ENCODE measurements at places on chromosomes 7 and 10.
A peak's percentile ranks its signal among the peaks of the same experiment; 100 is the strongest.

DNA sequence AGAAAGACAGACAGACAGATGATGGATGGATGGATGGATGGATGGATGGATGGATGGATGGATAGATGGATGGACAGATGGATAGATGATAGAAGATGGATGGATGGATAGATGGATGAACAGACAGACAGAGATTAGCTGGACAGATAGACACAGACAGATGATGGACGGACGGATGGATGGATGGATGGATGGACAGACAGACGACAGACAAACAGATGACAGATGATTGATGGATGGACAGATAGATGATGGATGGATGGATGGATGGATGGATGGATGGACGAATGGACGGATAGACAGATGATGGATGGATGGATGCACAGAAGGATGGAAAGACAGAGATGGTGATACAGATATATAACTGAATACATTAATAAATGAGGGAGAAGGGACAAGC, 190.9 kb upstream of the CALN1 start:
- DNase-seq: no peak

DNA sequence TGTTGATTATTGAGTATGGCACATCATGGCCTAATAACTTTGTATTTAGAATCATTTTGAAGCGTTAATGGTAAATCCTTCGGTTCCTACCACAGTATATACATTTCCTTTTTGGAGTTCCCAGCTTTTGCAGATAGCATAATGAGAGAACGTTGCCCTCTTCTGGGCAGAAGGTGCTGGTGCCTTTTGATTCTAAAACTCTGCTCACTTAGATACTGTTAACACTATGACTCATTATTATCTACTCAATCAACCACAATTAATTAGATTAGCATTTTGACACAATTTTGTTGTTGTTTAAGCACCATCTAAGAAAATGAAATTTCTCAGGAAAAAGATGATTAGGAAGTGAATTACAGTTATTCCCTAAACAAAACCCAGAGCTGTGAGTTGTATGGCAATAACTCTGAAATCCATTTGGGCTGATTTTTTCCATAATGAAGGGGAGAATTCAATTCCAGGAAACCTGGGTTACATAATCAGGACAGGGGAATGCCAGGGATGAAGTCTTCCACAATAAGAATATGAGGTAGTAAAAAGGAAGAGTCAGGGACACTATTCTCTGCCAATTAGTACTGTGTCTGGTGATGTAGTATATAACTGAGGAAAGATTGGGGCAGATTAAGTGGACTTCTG, 11.5 kb upstream of the DLD start:
- no peak for DNase-seq

- no peak for DNase-seq
These were observed 275.8 kb downstream of the KCNMA1 start for GRCh38 chr10:77361831-77362230.

- no peak for DNase-seq
These were observed 228.2 kb downstream of the ATRNL1 start for GRCh38 chr10:115321360-115321759.

GRCh38 chr10:29465384-29465783, 169.4 kb downstream of the SVIL start:
- DNase-seq: no peak

GRCh38 chr10:20817116-20817515, 80.0 kb downstream of the NEBL start:
- no peak for DNase-seq

- DNase-seq: no peak
These were observed 98.3 kb upstream of the LRGUK start for GRCh38 chr7:134028853-134029252.

GRCh38 chr10:98609265-98609664, 162.5 kb upstream of the HPS1 start:
- DNase-seq: no peak

DNA sequence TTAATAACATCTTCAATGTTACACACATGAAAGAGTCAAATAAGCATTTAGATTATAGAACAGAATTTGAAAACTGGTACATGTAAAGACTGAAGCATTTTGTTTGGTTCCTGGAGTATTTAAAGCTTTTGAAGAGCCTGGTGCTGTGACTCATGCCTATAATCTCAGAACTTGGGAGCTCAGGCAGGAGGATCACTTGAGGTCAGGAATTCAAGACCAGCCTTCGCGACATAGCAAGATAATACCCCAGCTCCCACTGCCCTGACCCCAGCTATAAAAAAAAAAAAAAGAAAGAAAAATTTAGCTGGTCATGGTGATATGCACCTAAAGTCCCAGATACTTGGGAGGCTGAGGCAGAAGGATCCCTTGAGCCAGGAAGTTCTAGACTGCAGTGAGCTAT, 87.8 kb downstream of the HDAC9 start:
- no peak for DNase-seq

DNA sequence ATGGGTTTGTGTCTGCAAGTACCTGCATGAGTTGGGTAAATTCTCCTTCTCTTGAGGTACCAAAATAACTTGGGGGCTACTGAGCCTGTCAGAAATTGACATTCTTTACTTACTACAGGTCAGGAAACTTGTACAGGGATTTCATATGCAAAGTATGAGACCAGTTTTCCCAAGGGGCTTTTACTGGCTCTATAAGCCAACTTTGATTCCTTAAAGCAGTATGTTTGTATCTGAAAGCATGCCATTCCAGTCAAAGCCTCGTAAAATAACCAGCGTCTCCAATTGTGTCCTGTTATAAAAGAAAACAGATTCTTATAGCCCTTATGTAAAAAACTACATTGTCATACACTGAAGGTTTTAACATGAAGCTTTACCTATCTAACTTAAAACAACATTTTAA, 90.2 kb downstream of the ZNF467 start:
- DNase-seq: no peak

DNA sequence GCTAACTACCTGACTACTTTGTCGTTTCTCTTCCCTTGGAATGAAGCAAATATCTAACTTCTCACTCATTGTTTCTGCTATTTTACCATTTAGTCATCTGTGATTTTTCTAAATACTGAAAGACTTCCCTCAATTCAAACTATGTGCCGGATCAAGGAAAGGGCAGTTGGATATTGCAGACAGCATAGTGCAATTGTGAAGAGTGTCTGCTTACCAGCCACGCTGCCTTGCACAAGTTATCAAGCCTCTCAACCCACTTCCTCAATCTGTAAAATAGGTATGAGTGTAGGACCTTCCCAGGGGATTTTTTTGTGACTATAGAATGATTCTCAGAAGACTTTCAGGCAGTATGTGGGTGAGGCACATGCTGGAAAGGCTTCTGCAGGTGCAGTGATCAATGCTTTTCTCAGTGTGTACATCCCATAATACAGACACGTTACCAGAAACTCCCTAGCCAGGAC, 54.3 kb downstream of the EGFR start:
- no peak for DNase-seq

DNA sequence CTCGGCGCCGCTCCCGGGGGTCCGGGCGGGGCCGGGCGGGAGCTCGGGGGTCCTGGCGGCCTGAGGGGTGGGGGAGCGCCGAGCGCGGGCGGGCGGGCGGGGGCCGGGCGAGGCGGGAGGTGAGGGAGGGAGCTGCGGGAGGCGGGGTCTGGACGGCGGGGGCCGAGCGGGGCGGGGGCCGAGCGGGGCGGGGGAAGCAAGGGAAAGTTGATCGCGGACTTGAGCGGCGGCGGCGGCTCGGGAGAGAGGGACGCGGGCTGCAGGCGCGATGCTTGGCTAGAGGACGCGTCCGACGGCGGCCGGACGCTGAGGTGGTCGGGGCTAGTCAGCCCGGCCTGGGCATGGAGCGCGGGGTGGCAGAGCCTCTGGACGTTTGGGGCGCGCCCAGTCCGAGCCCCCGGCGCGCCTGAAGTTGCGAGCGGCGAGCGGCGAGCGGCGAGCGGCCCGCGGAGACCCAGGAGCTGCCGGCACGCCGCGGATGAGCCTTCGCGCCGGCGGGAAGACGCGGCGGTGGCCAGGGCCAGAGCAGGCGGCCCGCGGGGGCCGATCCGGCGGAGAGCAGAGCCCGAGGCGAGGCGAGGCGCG, at the start of gene CDH23:
CDH23 (plus strand) TSS at position 210 of the 585 bp plus-strand sequence. CDS start 42,912 bp downstream, outside the sequence.
- peak; percentile 18 for DNase-seq

GRCh38 chr7:35869810-35870209, 69.0 kb downstream of the SEPTIN7 start:
- no peak for DNase-seq

DNA sequence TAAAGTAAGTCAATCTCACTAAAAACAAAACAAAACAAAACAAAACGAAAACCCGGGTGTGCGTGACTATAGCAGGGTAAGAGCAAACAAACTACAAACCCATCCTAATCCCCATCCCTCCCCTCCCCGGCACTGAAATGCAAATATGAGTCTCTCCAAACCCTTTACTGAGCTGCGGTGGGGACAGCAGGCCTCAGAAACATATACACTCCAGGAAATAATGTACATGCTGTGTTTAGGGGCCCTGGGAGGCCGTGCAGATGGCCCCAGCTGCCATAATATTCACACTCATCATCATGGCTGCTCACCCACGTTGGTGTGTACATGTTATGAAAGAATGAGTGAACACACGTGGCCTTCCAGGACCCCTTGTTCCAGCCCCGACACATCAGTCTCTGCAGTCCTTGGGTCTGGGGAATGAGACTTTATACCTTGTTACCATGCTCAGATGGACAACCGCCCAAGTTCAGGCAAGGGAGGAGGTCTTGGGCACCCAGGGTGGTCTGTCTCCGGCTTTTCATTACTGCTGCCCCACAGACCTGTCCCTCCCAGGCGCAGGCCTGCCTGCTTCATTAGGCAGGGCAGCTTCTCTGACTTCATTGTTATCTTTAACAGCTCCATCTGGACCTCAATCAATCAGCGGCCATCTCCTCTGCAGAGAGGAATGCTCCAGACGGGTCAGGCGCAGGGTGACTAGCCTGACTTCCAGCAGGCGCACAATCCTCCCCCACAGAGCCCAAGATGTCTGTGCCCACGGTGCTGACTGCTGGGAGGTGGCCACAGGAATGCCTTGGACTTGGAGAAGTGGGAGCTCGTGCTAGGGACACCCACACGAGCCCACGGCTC, 20.6 kb downstream of the HSPA12A start:
- DNase-seq: no peak

GRCh38 chr7:77482015-77482414, 55.1 kb upstream of the PTPN12 start:
- DNase-seq: no peak

DNA sequence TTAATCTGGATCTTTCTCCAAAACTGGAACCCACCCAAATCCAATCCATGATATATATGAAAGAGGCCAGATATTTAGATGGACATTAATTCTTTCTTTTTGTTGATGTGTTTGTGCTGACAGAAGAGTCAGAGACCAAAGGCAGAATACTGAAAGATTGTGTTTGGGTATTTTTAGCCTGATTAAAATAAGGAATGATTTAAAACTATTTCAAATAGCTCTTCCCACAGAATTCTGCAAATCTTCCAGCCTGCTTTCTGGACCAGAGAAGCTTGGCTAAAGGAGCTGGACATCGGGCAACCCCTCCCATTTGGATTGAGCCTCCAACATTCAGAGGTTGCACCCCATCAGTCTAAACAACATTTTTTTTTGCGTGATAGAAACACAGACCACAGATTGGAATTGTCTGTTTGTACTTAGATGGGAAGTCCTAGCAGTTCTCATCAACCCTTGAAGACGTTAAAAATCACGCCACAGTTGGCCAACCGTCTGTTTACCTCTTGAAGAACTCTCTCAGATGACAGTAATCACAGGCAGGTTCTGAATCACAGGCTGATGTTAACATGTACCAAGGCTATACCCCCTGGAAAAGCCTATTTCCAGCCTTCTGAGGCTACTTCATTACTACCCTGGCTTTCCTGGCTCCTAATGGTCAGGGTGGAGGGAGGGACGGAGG, 155.2 kb upstream of the NRP1 start:
- no peak for DNase-seq

GRCh38 chr7:73612598-73613269, 11.6 kb downstream of the MLXIPL start:
- DNase-seq: no peak

Measured in stimulated activated CD8-positive, alpha-beta memory T cell treated with anti-CD3 and anti-CD28 coated beads, Interleukin-7, amount 100 ng/mL, for 4 hours (primary cell).